Calu3 (cell line): ENCODE measurements at places on chromosomes 7 and 10. TPM values are rescaled to one million over a fixed set of nuclear protein-coding genes. Genes with fewer than 3 reads are reported as not detected.

DNA sequence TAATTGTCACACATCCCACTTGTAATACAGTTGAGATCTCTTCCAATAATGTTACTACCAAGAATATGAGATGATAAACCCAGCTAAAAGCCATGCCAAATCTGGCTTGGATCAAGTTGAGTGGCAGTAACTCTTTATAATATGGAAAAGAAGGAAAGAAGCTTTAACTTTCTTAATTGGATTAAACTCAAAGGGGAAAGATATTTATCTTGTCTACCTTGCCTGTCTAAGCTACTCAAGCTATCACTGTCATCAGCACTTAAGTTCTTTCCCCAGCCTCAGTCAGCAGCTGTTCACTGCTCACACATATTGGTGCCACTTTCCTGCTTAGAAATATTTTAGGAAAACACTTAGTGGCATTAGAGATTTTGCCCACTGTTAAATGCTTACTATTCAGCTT lies 350.7 kb downstream of the IPMK start:
- no peak for DNase-seq

- no peak for DNase-seq
Measured at GRCh38 chr10:43681220-43681619, 32.5 kb upstream of the ZNF32 start.

GRCh38 chr10:15353471-15354017 lies 17.5 kb downstream of the FAM171A1 start:
- DNase-seq, result no peak

DNA sequence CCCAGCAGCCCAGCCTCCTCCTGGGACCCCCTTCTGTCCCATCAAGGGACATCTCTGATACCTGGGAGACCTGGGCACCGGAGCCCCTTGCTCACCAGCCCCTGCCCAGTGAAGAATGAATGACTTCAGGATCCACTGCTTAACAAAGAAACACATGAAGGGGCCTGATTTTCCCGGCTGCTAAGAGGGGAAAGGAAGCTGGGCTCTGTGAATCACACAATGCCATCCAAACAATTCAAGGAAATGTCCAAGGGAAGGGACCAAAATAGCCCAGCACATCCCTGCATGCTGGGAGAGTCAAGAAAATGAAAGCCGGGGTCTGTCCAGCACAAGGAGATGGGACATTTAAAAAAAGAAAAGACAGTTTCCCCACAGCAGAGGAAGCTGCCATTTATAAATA lies 128.7 kb upstream of the JCAD start:
- DNase-seq, result no peak

DNA sequence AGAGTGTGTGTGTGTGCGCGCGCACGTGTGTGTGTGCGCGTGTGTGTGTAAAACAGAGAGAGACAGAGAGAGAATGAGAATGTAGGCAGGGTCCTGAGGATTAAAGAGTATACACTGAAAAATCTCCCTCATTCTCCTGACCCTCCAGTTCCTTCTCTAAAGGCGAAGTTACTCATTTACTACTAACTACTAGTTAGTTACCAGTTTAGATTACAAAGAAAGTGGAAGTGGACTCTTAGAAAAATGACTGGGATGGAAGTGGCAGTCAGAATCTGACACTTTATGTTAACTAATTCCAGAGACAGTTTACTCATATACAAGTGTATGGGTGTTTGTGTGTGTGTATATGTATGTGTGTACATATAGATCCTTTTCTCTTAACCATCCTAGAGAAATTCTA lies 146.5 kb upstream of the LRRN3 start:
- no peak for DNase-seq

GRCh38 chr10:122147663-122148062 lies 123.4 kb upstream of the BTBD16 start:
- no peak for DNase-seq

DNA sequence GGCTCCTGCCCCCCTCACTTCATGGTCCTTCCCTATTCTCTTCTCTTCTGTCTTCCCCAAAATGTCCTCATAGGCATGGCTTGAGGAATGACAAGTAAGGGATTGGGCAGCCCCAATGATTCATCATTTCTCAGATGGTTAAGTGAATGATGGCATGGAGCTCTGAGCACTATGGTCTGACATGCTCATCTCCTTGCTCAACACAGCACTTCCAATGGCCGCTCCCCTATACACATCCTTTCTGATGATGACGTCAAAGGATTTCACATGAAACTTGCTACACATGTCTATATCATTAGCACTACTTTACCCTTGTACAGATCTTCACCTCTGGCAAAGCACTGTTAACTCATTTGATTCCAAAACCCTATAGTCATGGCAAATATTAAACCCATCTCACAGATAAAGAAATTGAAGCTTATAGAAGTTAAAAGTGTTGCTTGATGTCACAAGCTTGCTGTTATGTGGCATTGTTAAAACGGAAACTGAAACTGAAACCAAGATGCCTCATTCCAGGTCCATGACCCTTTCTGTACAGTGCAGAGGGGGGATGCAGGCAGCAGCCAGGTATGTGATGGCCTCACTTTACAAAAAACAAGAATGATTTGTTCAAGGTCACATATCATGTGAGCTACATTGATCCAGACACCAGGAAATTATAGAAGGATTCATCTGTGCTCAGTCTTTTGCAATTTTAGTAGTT lies 90.0 kb upstream of the PLXNA4 start:
- no peak for DNase-seq

DNA sequence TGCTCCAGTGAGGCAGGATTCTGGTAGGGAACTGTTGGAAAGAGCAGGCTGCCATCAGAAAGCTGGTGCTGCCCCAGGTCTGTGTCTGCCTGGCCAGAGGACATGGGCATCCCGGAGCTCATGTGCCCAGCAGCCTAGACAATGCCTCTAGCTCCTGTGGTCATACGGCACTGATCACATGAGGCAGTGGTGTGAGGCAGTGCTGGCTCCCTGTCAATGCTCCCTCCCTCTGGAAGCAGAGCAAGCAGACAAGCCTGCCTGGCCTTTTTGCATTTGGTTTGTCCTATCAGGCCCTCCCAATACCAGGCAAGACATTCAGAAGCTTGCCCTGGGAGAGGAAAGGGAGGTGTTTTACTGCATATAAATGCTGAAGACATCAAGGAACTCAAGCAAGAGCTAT lies 19.5 kb upstream of the MMP21 start:
- no peak for DNase-seq

DNA sequence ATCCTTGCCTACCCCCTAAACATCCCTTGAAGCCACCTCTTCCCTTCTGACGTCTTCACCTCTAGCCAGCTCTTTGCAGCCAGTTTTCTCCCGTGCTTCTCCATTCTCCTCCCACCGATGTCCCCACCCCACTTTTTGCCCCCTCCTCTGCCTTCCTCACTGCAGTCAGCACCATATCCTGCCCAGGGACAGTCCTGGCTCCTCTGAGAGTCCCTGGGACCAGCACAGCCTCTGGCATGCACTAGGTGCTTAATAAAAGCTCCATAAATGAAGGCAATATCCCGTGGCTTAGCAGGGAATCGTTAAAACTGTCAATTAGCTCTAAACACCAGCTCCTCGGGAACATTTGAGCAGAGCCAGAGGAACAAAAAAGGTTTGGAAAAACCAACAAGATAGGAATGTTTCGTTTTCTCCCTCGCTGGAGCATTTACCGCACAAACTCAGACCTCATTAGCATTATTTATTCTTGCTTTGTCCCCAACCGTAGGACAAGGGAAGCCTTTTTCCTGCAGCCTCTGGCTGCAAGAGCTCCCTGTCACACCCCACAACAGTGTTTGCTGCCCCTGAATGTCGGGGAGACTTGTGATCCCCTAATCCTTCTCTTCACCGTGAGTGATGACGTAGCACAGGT lies 16.1 kb downstream of the MYL10 start:
- DNase-seq, result no peak

DNA sequence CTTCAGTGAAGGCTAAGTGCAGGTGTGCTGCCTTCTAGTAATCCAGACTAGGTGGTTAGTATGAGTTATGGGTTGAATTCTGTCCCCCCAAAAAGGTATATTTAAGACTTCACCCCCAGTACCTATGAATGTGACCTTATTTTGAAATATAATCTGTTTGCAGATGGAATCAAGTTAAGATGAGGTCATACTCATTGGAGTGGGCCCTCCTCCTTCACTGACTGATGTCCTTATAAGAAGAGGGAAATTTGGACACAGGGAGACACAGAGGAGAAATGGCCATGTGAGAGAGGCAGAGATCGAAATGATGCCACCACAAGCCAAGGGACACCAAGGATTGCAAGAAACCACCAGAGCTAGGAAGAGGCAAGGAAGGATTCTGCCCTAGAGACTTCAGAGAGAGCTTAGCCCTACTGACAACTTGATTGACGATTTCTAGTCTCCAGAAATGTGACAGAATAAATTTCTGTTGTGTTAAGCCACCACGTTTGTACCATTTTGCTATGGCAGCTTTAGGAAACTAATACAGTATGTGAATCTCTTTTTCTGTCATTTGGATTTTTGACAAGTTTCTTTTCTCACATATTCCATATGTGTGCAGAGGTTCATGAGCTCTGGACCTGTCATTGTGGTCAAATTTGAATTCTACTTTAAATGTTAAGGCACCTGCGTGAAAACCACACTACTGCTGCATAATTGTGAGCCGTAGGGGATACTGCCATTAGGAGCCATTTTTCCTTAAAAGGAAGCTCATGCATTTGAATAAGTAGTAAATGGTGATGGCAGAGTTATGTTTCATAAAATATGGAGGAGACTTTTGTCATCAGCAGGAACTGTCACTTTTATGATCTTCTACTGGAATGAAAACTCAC lies 2.6 kb upstream of the RPA3 start:
- no peak for DNase-seq

DNA sequence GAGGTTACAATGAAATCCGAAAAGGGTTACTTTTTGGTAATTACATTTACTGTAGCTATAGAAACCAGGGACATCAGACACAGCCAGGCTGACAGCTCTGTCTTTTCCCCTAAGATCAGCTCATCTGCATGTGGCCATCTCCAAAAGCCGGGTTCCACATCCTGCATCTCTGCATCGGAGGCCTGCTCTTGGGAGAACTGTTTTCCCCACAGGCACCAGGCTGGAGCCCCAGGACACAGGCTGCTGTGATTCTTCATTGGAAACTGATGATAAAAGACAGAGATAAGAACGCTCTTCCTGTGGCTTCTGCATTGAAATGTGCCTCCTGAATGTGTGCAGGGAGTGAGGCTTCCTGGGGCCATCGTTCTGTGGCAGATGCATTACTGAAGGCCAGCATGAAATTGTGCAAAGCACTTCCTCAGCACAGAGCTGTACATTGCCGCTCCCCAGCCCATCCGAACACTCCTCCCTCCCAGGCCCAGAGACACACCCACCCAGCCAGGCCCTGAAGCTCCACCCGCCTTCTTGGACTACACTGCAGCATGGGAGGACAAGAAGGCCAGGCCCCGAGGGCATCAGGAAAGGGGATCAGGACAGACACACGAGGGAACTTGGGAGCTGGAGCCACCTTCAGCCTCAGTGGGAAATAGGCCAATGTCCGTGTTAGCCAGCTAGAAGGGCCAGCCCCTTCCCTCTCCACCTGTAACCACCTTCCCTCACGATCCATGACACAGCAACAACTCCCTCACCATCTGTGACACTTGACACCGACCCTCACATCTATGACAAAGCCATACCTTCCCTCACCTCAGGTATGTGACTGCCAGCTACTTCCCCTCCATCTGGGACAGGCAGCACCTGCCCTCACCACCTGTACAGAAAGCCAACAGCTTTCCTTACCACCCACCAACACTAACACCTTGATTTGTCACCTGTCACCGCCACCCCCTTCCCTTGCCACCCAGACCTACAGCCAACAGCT lies 113.2 kb downstream of the GRID1 start:
- DNase-seq, result no peak

DNA sequence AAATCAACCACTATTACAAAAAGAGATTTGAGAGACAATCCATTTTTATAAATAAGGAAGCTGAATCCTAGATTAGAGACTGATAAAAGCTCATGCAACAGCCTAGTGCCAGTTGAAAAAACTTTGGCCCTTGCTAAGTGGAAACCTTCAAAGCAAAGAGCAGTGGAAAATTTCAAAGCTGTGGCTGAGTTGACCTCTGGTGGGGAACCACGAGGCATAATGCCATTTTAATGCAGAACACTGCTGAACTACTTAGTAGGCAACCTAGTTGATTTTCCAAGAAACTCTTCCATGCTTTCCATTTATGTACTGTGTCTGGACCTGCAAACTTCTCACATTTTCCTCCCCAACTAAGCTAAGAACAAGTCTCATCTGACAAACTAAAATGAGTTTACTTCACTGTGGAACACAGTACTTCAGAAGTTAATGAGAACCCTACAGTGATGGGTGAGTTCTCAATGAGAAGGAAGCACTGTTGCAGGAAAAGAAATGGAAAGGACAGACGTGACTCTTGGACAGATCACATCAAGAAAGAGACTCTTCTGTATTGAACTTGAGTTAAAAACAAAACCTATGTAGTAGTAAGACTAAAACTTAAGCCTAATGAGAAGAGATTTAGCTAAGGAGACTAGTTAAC lies 19.5 kb downstream of the FZD9 start:
- no peak for DNase-seq

GRCh38 chr7:27873981-27874957 lies 134.3 kb downstream of the TAX1BP1 start:
- peak; percentile 89 for DNase-seq

- DNase-seq, result no peak
Measured at GRCh38 chr7:12493407-12493806, 77.1 kb upstream of the SCIN start.

GRCh38 chr10:116084161-116084560 lies 188.8 kb downstream of the GFRA1 start:
- DNase-seq, result no peak

GRCh38 chr7:112873831-112874553 lies 83.8 kb upstream of the TMEM168 start:
- no peak for DNase-seq

GRCh38 chr10:112343056-112343806 lies 30.7 kb upstream of the ACSL5 start:
- no peak for DNase-seq

The EGR2 gene
- total RNA-seq, result 0.68 and 1.1 TPM in 2 replicates

The C10orf71 gene
- not detected in 2 replicates for total RNA-seq

The KIF11 gene
- total RNA-seq, result 33.1 and 37.4 TPM in 2 replicates

The CLRN3 gene
- total RNA-seq, result 0.52 and 0.76 TPM in 2 replicates

The LBX1 gene
- not detected in 2 replicates for total RNA-seq

The CCDC136 gene
- total RNA-seq, result 2.2 and 5.9 TPM in 2 replicates

The SPDYE5 gene
- not detected in 2 replicates for total RNA-seq

The MIOS gene
- total RNA-seq, result 38.2 and 46.5 TPM in 2 replicates

The UTF1 gene
- not detected in 2 replicates for total RNA-seq
